NCI-H526 (cell line): ENCODE measurements at places on chromosomes 13 and 19.

DNA sequence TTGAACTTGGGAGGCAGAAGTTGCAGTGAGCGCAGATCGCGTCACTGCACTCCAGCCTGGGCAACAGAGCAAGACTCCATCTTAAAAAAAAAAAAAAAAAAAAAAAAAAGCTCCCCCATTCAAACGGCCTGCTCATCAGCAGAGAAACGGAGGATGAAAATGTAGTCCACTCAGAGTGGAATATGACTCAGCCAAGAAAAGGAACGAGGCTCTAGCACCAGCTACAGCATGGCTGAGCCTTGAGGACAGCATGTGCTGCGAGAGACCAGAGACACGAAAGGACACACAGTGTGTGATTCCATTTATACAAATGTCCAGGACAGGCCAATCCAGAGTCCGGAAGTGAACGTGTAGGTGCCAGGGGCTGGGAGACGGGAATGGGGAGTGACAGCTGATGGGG is 18.1 kb upstream of the MIER2 start:
- DNase-seq, result no peak

- no peak for DNase-seq
These were observed 14.3 kb downstream of the SLC27A1 start for GRCh38 chr19:17484520-17485185.

DNA sequence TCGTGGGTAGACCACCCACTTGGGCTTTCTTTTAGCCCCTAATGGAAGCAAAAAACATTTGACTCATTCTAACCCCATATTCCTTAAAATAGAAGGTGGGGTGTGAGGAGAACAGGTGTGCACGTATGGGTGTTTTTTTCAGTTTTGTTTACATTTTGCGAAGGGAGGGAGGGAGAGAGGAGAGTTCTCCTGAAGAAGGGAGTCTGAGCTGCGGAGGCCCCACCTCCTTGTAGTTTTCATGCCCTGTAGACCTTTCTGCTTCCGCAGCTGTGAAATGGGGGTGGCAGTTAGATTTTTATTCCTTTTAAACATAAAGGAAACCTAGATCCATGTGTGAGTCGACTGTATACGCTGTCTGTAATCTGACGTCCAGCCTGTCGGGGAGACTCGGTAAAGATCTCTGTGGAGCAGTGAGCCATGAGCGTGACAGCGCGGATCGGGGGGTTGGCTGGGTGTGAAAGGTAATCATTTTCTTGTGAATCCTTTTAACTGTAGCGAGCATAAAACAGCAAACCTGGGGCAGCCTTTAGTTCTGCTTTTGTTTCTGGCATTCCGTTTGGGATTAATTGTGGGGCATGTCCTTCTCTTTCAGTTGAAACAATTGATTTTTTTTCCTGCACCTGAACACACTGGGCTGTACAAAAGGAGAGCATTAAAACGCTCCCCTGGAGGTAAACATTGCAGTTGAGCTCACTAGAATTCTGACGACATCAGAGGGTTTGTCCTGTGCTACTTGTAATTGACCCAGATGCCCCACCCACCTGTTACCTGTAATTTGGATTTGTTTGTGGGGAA is 2.3 kb downstream of the UPF1 start:
- DNase-seq, result no peak

DNA sequence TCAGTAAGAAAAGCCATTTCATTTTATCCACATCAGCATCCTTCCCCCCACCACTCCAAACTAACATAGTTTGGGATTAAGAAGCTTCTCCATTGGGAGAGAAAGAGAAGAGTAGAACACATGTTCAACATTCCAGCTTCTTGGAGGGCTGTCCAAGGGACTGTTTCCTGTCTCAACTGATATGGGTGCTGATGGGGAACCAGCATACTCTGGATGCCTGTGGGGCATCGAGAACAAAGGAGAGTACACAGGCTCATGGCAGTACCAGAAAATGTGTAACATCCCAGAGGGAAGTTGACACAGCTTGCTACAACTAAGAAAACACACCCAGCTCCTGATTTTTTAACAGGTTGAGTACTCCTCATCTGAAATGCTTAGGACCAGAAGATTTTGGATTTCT is 24.7 kb downstream of the SUCLA2 start:
- DNase-seq, result no peak

GRCh38 chr13:53703371-53704080 is 674.9 kb downstream of the OLFM4 start:
- DNase-seq, result no peak
